Mesenchymal stem cell (in vitro differentiated cells and primary cell): ENCODE measurements at places on chromosomes 1 and 21.

DNA sequence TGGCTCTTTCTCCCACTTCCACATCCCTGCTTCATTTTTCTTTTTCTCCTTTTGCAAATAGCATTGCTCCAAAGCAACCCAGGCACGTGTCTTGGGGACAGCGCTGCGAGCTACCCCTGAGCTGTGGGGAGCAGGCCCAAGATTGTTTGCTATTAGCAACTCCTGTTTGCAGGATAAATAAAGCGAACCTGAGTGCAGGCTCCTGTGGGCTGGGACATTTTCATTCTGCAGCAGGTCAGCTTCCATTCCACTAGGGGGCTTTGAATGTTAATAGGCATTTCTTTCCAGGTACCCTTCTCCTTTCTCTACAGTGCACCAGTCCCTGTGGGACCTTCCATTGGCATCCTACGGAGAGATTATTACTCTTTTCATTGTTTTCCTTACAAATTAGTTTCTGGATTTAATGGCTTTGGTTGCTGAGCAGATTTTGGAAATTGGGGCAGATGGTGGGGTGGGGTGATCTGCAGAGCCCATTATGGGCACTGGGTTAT, 54.0 kb downstream of the OLFML3 start:
- peak; percentile 22 for DNase-seq

- no peak for DNase-seq
Measured at GRCh38 chr1:203551550-203551949, 57.6 kb downstream of the OPTC start.

- DNase-seq = no peak
Measured at GRCh38 chr21:21063828-21064227, 65.6 kb downstream of the NCAM2 start.

DNA sequence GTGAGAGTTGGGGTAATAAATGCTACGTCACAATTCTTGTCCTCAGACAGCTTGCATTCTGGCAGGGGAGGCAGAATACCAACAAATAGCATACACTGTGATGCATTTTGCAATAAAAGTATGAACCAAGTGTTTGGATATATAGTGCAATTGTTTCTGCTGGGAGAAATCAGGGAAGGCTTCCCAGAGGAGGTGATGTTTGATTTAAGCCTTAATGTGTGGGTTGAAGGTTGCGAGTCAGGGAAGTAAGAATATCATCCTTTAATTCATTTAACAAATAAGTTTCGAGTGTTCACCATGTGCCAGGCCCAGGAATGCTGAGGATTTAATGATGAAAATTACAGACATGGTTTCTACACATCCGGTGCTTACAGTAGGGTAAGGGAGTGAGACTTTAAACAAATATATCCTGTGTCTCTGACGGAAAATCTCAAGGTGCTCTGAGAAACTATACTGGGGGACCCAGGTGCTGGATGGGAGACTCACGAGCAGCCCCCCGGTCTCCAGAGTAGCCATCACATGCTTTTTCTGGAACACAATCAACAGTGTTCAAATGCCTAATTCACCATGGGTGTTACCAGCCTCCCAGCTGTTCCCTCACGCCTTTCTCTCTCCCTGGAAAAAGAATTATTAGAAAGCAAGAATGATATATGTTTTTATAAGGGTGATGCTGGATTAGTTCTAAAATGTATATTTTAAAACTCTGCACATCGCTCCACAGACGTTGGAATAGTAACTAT, 31.7 kb downstream of the RASSF5 start:
- no peak for DNase-seq

DNA sequence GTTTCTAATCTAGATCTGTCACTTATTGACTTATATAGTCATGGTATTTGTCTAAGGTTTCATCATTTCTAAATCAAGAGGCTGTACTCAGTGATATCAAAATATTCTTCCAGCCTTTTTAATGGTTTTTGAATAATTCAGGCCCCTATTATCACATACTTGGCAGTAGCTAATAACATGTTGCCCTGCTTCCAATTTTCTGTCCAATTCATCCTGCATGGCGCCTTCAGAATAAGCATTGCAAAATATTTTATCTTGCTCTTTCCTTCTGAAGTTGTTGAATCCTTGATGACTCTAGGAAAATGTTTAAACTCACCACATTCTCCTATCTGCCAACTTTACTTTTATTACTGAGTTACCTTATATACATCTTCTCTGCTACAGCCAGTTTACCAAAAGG, 517.2 kb upstream of the B3GALT2 start:
- DNase-seq = no peak

GRCh38 chr1:3312310-3312897, 142.1 kb upstream of the ARHGEF16 start:
- no peak for DNase-seq

GRCh38 chr1:94246692-94247137, 9.3 kb upstream of the ARHGAP29 start:
- no peak for DNase-seq

- DNase-seq = peak; percentile 77
Measured at GRCh38 chr1:187491082-187491720, 662.5 kb downstream of the PLA2G4A start.

- DNase-seq = no peak
Measured at GRCh38 chr21:45026066-45026745, 48.2 kb upstream of the ADARB1 start.

DNA sequence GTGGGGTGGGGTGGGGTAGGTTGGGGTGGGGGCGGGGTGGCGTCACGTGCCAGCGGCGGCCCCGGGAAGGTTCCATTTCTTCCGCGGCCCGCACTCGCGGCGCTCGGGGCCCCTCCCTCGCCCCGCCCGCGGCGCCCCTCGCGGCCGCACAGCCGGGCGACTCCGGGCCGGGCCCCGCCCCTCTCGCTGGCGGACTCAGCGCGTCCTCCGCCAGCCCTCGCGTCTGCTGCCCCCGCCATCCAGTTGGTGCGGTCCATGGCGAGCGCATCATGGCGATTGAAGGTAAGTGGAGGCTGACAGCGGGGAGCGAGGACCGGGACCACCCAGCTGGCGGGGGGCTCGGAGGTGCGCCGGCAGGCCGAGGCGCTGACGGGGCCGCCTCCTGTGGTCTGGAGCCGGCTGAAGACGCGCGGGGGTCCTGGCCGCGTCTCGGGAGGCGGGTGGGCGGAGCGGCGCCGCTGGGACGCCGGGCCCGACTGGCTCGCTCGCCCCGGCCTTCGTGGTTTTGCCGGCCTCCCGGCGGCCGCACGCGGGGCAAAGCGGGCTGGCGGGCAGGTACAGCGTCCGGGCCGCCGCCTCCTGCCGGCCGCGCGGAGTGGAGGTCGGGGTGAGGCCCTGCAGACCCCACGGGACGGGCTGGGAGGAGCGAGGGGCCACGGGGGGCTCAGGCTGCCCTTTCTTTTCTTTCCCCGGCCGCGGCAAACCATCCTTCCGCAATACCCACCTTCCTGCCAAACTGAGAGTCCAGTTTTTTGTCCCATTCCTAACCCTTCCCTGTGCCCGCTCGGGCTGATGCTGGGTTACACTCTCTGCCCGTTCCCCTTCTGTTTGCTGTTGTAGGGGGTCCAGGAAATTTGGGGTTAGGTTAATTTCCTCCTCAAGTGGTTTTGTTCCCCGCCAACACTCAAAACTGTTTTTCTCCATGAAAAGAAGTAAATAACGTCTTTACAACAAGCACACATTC, at the start of gene SYT14:
TSS of gene SYT14 (plus strand) at position 222 of the 964 bp plus-strand sequence. CDS start at position 270, 48 bp downstream.
- DNase-seq = peak; percentile 38

DNA sequence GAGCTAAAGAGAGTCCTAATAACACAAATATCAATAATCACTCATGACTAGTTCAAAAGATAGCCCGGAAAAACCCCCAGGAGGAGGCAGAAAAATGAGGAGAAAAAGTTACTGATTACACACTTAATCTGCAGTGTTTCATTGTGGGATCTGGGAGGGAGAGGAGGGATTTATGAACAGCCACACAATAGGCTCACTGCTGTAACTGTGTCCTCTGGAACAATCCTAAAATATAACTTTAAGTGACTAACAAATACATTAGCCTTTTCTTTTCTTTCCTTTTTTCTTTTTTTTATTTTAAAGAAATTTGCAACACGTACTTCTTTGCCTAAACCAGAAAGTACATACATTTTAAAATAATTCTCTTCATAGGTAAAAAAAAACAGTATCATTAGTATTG, 106.3 kb upstream of the LBR start:
- DNase-seq = no peak

DNA sequence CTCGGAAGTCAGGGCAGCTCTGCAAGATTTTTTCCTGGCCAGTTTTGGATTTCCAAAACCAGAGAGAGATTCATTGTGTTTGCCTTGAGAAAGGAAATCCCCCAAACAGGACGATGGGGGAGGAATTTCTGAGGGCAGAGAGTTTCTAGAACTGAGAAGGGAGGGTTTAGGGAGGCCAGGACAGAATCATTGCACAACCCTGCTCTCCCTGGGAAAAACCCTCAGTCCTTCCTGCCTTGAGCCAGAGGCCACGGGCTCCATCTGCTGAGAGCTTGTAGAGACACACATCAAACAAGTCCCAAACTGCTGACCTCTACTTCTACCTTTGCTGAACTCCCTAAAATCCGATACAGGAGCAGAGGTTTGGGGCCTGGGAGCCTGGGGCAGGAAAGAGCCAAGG, 99.7 kb downstream of the NMNAT2 start:
- peak; percentile 91 for DNase-seq

DNA sequence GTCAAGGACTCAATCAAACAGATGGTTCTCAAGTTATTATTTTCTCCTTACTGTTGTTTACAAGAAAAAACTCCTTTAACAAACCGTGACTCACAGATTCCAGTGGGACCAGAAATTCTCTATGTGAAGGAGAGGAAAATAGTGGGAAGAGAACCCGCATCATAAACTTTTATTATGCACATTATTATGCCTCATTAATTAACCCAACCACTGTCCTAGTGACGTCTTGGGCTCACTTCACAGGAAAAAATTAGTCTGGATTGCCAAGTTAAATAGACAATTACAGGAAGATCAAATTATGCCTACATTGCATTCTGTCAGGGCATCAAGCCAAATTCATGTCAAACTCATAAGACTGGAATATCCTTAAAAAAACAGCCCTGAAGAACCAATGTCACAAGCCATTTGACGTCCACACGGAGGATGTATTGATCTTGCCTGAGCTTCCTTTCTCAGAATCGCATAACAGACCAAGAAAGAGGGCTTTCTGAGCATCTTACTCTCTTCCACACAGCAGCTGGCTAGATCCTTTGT, 347.8 kb downstream of the DUSP10 start:
- peak; percentile 77 for DNase-seq

DNA sequence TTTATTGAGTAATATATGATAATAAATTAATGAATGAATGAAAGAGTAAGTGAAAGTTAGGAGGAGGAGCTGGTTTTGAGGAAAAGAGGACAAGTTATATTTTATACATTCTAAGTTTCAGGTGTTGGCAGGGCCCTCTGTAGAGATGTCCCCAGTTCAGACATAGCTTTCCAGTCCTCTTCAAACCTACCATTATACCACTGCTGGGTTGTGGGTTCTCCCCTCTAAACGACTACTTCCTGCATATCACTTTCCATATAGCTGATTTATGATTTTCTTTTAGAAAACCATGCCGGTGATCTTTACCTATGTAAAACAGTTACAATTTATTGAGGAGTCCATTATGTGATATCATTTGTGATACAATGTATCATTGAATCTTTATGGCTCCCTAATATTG, 116.9 kb downstream of the RUNX1 start:
- no peak for DNase-seq

- peak; percentile 54 for DNase-seq
Measured at GRCh38 chr1:16145030-16145661, 10.7 kb downstream of the EPHA2 start.

- DNase-seq = no peak
Measured at GRCh38 chr1:184558691-184559090, 171.9 kb downstream of the C1orf21 start.

- peak; percentile 61 for DNase-seq
Measured at GRCh38 chr1:202656951-202657646, 53.2 kb downstream of the SYT2 start.

DNA sequence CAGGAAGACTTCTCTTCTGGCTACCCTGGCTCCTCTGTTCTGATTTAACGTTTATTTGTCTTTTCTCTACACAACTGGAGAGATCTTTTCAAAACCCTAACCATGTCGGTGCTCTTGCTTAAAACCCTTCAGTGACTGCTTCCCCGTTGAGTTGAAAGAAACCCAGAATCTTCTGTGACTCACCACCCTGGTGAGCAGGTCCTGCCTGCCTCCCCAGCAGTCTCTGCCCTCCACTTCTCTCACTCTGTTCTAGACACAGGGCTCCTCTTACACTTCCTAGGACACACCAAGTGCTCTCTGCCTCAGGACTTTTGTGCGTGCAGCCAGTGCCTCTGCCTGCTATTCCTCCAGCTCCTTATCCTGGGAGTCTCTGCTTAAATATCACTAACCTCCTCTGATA, 131.4 kb downstream of the IER5 start:
- DNase-seq = no peak

DNA sequence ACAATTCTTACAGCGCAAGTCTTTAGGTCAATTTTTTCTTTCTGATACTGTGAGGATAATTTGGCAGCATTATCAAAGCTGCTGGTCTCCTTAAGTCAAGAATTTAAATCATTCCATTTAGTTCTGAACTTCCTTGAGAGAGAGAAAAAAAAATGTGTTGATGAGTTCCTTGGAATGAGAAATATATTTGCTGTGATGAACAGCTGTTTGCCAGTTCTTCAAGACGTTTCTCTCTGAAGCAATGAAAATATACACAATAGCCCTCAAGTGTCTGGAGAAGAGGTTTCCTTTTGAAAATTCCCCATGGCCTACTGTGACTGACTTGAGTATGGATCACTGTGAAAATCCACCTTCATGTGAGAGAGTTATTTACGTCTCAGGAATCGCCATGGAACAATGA, 31.0 kb upstream of the TADA1 start:
- no peak for DNase-seq

DNA sequence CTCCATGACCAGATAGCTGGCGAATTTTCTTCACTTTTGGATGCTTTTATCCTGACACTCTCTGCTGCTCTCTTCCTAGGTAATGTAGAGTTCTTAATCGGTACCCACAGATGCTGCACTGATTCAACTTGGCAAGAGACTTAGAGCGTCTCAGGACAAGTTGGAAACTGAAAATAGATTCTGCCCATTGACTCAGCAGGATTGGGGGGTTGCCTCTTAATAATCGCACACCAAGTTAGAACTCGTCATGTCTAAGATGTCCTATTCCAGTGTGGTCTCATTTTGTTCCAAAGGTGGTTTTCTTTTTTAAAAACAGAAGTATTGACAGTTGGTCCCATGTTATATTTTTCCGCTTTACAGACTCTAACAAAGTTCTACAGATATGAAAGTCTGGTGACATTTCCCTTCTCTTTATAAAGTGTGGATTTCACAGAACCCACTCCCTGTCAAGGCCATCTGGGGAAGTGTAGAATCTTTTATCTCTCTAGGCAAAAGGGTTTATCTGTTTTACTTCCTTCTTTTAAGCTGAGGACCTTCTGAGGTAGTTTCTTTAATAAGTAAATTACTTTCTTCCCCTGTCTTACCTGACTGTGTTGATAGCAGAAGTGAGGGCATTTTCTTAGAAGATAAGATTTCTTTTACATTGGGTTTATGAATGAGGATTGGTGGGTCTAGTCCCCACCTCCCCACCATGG, 12.1 kb upstream of the DIPK1A start:
- DNase-seq = no peak
